ENCODE measurements at places on chromosomes 11 and 22.

DNA sequence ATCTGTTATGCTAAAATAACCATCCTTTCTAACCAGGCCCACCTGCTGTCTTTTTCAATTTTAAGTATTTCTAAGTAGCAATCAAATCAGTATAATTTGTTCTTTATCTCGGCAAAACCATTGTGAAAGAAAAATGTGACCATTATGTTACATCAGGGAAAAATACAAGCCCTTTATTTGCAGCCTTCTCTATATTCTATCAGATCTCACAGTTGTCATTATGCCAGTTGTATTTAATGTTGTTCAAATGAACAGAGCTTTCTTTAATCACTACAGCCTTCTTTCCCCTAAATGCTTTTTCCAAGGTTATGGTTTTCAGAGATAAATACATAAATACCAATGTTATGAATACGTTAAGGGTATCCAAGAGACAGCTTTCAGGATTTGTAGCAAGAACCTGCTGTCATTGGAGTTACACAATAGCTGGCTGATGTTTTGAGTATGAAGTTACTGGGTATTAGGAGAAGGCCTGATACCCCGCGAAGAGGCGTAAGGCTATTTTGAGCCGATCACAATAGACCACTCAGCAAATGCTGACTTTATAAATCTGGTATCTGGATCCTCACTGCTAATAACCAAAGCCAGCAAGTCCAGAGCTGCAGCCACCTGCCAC is 406.3 kb downstream of the CADM1 start:
- no peak for DNase-seq

DNA sequence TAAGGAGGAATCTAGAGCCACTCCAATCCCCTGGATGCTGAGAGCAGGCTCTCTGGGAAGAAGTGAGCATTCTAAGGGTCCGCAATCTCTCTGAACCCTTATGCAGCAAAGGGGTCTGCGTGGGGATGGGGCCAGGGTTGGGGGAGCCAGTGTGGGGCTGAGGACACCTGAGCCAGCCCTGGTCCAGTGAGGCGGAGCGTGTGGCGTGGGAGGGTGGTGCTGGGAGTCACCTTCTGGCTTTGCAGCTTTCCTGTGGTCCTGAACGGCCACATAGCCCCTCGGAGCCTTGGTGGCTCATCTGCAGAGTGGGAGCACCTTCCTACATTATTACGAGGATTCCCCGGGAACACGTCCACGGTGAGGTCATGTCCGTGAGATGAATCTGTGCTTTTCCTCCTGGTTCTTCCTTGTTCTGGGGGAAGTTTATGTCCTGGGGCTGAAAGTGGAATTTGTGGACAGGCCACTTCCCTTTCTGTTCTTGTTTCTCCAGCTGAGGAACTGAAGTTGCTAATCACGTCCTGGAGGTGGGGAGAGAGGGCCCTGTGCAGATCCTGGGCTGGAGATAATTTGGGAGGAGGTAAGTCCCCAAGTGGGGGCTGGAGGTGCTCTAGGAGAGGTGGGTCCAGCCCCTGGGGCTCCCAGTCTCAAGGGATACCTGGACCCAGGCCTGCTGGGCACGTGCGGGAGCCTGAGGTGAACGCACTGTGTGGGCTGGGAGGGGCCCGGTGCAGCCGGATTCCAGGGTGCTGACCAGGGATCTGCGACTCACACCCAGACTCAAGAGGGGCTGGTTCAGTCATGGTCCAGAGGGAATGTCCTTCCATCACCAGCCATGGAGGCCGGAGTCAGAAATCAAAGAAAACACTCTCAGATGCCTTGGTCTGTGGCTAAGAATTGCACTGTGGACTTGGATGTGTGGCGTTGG is 6.1 kb downstream of the MRGPRE start:
- DNase-seq: peak; percentile 8

GRCh38 chr11:12392672-12393071 is 15.3 kb downstream of the PARVA start:
- DNase-seq: no peak

- no peak for DNase-seq
These were observed 53.7 kb upstream of the NECTIN1 start for GRCh38 chr11:119782739-119783072.

Measured in activated naive CD4-positive, alpha-beta T cell treated with anti-CD3 and anti-CD28 coated beads, Interleukin-2, amount 50 U/mL, for 16 hours (primary cell).